Hematopoietic multipotent progenitor cell treated with erythropoietin and hydrocortisone succinate and interleukin-3 and kit ligand, for 17 days (in vitro differentiated cells): ENCODE measurements at places on chromosomes 1 and 21.

- DNase-seq, result no peak
These were observed 8.2 kb downstream of the ADORA1 start for GRCh38 chr1:203135636-203136305.

GRCh38 chr1:228488818-228489674 lies 1.9 kb downstream of the RNF187 start:
- peak; percentile 56 for DNase-seq

GRCh38 chr1:54854381-54855020 lies 32.5 kb downstream of the DHCR24 start:
- DNase-seq, result no peak

- DNase-seq, result no peak
These were observed 26.6 kb upstream of the FBXO28 start for GRCh38 chr1:224087286-224087794.

DNA sequence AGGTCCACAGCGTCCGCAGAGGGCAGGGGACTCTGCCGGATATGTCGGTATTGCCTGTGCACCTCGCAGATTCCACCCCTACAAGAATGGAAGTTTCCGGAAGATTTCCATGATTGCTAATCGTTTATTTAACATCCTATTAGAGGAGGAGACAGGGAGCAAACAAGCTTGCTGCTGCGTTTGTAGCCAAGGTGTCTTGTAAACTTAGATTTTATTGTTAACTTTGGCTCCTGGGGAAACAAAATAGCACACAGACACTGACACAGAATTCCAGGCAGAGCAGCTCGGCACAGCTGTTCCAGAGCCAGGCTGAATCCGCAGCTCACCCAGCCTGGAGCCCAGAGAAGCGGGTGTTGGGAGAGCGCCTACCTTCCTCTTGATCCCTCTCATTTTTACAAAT lies 75.7 kb downstream of the AJAP1 start:
- no peak for DNase-seq

DNA sequence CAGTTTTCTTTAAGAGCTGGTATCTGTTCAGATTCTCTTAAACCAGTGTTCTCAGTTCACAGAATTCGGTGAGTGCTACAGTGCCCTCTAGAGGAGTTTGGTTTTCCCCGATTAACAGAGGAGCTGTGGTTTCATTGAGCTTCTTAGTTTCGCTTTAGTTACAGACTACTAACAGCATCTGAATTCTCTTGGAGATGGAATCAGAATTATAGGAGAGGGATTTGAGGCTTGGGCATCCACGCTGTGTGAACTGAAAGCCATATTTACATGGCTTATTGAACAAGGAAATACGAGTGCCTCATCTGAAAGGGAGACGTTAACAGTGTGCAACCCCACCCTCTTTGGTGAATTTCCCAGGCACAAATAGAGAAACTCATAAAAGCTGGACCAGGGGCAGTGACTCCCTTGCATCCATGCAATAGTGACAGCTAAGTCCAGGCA lies 202.0 kb downstream of the USH2A start:
- peak; percentile 5 for DNase-seq

GRCh38 chr1:87246436-87246835 lies 82.2 kb upstream of the LMO4 start:
- no peak for DNase-seq

GRCh38 chr1:226001963-226002666 lies 3.0 kb upstream of the SDE2 start:
- peak; percentile 81 for DNase-seq

GRCh38 chr1:59020151-59020997 lies 236.5 kb upstream of the JUN start:
- DNase-seq, result no peak

DNA sequence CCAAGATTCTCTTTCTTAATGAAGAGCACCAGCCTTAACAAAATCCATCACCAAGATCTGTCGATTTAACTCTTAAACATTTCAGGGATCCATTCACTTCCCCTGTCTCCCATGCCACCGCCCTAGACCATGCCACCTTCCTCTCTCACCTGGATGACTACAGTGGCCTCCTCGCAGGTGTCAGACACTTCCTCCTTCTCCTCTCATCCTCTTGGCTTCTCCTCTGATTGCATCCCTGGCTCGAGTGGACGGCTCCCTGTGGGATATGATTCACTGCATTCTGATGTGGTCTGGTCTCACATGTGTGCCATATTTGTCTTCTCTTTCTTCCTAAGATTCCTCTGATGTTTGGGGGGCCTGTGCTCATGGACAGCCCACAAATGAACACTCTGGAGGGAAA lies 66.4 kb upstream of the KLHDC7A start:
- DNase-seq, result no peak

GRCh38 chr1:65458730-65459396 lies 38.4 kb downstream of the LEPR start:
- no peak for DNase-seq

DNA sequence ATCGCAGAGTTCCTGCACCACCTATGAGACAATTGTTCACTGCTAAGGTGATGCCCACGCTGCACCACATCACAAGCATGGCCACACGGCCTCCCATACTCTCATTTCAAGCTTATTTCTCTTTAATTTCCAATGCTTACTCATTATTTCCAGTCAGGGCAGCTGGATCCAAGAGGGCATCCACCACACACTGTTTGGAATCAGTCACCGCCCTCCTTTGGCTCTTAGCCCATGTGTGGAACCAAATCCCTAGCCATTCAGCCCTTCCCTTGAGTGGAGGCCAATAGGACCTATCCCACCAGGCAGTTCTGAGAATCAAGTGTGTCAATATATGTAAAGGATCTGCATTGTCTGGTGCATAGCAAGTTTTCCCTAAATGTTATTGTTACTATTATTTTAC lies 26.3 kb upstream of the PALMD start:
- DNase-seq, result no peak

- no peak for DNase-seq
These were observed 52.1 kb upstream of the BACH1 start for GRCh38 chr21:29246614-29247013.

DNA sequence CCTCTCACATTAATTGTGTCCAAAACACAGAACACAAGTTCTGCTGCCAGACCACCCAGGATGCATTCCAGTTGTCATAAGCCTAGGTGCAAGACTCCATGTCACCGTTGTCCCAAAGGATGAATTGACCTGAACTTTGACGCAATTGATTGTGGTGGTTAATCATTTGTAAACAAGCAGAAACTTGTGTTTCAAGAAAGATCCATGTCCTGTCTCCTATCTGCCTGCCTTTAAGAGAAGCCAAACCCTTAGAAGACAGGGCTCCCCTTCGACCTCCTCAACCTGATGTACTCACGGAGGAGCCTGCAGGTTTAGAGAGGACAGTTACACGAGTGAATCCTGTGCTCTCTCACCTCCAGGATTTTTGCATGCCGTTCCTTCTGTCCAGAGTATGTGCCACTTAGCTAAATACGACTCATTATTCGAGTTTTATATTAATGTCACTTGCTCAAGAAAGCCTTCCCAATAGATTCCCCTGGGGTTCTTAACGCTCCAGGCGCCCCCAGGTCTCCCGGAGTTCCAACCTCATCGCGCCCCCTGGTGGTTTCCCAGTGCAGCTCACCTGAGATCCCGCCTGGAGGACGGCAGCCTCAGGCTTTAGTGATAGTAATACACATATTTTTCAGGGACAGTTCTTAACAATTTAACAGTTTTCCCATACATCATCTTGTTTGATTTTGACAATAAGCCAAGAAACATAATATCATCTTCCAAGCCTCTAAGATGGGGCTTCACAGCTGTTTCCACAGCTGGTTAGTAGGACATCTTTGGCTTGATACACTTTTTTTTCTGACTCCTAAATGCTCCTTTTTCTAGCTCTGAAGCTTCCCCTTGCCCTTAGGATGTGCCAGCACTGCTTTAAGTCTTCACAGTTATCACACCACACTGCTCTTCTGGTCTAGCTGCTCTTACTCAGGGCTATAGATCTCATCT lies 2.4 kb upstream of the C8B start:
- DNase-seq, result no peak

DNA sequence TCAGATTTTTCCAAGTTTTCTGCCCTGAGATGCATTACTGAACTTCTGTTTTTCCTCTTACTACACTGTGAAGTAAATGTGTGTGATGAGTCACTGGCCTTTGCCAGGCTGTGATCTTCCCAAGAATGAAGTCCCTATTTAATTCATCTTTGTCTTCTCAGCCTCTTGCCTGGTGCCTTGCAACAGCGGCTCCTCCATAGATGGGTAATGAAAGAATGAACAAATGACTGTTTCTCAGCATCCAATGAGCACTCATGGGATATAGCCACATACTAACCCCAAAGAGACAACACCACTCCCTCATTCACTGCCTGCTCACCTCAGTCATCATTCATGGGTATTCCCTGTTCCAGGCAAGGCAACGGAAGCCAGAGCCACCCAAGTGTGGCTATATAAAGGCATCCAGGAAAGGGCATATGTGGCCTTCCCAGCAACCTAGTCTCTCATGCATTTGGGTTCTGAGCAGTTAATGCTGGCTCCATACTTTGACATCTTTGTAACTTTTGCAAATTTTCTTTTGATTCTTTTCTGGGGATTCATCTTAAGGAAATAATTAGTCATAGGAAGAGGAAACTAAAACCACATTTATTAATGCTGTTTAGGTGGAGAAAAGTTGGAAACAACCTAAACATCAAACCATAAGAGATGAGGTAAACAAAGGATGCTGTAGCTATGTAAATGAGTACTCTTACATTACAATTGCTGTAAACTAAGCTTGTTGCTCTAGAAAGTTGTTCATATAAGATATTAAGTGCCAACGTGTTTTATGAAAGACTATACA lies 71.9 kb downstream of the HIVEP3 start:
- no peak for DNase-seq

- DNase-seq, result no peak
These were observed 61.7 kb downstream of the ERICH3 start for GRCh38 chr1:74611887-74612286.

DNA sequence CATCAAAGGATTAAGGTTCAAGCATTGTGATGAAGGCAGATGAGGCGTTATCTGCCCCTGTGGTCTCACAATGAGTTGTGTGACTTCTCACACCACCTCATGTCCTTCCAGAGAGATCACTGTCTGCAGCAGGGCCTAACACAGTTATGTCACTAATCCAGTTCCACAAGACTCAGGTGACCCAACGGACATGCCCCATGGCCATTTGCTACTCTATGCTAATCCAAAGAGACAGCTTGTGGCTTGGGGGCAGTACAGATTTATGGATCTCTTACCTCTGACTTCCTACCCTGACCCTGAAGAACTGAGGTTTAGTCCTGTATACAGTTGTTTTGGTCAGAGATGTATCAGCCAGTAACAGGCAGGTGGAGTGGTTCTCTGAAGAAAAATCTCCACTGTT lies 147.1 kb downstream of the GLUL start:
- DNase-seq, result no peak

GRCh38 chr1:154857441-154858215 lies 12.5 kb downstream of the KCNN3 start:
- DNase-seq, result no peak

- DNase-seq, result no peak
These were observed 1.2 kb downstream of the MCOLN3 start for GRCh38 chr1:85047144-85047471.

- DNase-seq, result no peak
These were observed 33.2 kb upstream of the CXADR start for GRCh38 chr21:17479606-17480005.

- DNase-seq, result no peak
These were observed 101.2 kb downstream of the GDAP2 start for GRCh38 chr1:117828201-117828600.

DNA sequence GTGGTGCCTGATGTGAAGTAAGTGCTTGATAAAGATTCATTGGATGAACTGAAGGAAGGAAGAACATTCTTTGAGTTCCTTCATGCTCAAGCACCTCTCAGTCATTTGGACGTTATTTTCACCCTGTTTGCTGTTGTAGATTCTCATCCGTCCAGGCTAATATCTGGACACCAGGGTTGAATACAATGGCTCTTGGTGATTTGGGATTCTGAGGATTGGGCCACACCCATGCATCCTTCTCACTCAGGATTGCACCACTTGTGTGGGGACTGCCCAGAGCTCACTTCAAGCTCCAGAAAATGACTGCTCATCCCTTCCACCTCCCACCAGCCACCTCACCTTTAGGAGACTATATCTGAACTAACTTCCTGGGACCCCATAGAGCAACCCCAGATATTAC lies 117.1 kb upstream of the IPO9 start:
- no peak for DNase-seq

DNA sequence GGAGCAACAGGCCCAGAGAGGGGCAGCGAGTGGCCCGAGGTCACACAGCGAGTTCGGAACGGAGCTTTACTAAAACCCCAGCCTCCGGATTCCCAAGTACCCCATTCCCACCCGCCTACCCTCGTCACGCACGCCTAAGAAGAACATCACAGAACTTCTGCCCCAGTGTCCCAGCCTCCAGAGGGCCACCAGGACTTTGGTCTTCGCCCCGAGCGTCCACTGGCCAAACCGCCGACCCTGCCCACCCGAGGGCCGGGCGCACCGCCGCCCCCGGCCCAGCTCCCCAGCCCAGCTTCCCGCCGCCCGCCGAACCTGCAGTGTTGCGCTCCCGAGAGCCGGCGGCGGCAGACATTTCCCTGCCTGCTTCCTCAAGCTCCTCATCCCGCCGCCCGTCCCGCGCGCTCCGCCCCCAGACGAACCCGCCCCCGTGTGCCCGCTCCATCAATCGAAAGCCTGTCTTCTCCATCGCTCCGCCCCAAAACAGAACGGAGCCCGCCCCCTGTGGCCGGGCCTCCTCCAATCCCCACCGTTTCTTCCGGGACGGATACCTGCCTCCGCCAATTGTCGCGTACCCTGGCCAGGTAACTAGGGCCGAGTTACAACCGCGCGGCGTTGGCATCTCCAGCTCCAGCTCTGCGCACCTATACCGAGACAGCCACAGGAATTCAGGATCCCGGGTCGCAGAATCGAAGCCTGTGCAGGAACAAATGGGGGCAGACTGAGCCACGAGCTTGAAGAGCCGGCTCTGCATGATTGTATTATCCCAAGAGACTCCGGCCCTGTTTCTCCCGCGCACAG lies 15.3 kb downstream of the INPP5B start:
- peak; percentile 95 for DNase-seq
